ENCODE measurements at places on chromosomes 5 and 9.

DNA sequence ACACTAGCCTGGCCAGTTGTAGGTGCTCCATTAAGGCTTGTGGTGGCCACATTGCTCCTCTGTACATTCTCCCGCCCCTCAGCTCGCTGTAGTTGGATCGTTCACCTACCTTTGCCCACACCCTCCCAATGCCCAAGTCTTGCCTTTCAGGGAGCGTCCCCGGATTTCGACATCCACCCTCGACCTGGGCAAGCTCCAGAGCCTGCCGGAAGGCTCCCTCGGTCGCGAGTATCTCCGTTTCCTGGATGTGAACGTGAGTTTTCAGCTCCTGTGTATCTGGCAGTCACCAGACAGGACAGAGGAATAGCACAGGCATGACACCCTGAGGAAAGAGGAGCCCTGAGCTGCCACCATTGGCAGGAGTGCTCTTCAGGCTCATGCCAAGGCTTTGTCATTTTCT lies 3.0 kb downstream of the COQ4 start:
- no peak for DNase-seq

- DNase-seq: no peak
Measured at GRCh38 chr5:79417495-79417894, 96.4 kb downstream of the HOMER1 start.

- no peak for DNase-seq
Measured at GRCh38 chr5:142810743-142811290, 40.6 kb downstream of the ARHGAP26 start.

GRCh38 chr5:73446631-73447529 lies 1.7 kb downstream of the FOXD1 start:
- DNase-seq: no peak

DNA sequence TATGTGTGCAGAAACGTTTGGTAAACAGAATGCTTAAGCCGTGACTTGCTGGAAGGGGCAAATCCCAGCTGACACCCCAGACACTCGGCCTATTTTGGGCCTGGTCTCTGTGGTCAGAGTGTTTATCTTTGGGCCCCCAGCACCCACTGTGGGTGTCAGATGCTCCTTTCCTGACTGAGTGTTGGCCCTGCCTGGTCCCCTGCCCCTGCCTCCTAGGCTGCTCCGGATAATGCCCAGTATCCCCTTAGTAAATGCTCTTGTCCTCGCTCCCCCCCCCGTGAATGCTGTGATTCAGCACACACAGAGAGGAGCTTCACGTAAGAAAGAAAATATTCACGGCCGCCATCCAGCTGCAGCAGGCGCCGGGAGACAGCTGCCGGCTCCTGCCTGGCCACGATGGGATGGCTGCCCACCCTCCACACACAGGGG lies 11.3 kb upstream of the ANGPTL2 start:
- peak; percentile 69 for DNase-seq

- no peak for DNase-seq
Measured at GRCh38 chr9:1048811-1049210, 1.3 kb upstream of the DMRT2 start.

DNA sequence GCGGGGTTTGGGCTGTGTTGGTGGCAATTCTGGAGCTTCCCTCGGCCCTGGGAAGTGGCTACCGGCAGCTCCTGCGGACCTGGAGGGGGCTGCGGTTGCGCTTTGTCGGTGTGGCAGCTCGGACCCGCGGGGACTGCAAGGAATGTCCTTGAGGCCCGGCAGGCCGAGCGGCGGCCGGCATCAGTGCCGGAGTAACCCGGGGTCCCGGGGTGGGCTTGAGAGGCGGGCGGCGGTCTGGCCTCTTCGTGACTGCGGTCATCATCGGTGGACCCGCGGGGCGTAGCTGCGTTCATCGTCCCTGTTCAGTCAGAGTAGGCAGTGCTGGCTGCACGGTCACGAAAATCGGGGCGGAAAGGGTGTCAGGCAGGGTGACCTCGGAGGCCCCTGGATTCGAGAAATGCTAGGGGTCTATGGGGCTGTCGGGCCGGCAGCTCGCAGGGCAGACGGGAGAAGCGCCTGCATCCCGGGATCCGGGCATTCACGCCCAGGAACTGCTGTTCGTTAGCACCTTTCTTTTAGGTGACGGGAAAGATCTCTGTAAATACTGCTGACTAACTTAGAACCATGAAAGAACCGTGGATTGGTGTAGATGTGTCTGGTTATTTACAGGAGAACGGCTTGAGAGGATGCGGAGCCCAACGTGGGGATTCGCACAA lies 474 bp downstream of the HMGCR start:
- DNase-seq: no peak

GRCh38 chr5:1431896-1432295 lies 13.3 kb downstream of the SLC6A3 start:
- no peak for DNase-seq

DNA sequence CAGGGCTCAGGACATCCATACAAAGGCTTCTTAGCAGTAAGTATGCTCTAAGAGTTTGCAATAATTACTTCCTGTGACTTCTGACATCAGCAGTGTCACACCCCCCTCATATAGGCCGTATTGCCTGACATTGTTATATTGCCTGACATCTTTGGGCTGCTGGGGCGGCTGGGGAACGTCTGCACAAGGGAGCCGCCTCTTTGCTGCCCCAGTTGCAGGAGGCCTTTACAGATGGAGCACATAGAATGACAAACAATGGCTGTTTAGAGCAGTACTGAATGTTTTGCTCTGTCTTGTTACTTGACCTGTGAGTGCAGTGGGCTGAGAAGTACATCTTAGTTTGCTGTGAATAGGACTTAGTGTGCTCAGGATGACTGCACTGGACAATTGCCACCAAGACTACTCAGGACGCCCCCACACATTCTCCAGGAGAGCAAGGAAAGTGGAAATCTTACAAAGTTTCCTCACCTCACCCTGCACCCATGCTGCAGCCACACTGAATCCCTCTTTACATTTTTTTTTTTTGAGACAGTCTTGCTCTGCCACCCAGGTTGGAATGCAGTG lies 65.4 kb upstream of the SPOCK1 start:
- no peak for DNase-seq

GRCh38 chr5:84688566-84688965 lies 303.9 kb upstream of the EDIL3 start:
- peak; percentile 90 for DNase-seq

DNA sequence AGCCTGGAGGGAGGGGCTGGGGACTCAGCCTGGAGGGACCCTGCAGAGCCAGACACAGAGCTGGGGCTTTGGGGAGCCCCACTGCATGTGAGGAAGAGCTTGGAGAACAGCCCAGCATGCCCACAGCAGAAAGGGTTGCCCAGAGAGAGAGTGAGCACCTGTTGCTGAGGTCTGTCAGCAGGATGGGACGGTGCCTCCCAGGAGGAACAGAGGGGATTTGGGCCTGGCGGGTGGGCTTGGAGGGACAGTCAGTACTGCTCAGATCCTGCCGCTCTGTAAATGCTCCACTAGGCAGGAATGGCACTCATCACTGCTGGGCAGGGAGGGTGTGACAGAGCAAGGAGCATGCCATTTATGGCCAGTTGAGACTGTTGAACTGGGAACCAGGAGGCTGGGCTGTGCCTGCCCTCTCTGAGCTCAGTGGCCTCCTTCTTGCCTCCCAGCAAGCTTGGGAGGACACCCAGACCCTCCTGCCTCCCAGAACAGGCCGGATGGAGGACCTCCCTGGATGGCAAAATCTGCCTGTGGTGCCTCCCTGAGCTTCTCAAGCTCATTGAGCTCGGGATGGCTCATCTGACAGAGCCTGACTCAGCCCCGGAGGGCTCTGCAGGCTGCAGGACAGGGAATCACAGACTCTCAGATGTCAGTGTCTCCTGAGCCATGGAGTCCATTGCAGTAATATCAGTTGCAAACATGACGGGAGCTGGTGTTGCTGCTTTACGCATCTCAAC lies 786 bp upstream of the HRCT1 start:
- DNase-seq: no peak

DNA sequence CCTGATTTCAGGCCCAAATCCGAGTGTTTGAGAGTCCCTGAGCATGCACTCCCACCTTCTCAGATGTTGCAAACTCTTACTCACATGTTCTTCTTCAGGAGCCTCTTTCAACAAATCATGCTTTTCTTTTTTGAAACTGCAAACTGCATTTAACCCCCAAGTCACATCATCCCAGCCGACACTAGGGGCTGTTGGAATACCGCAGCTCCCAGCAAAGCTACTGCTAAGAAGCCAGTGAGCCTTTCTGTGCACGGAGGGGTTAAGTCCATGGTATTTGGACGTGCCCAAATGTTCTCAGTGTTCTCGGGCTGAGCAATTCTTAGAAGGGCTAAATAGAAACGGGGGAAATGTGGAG lies 282.9 kb downstream of the NFIB start:
- DNase-seq: no peak

DNA sequence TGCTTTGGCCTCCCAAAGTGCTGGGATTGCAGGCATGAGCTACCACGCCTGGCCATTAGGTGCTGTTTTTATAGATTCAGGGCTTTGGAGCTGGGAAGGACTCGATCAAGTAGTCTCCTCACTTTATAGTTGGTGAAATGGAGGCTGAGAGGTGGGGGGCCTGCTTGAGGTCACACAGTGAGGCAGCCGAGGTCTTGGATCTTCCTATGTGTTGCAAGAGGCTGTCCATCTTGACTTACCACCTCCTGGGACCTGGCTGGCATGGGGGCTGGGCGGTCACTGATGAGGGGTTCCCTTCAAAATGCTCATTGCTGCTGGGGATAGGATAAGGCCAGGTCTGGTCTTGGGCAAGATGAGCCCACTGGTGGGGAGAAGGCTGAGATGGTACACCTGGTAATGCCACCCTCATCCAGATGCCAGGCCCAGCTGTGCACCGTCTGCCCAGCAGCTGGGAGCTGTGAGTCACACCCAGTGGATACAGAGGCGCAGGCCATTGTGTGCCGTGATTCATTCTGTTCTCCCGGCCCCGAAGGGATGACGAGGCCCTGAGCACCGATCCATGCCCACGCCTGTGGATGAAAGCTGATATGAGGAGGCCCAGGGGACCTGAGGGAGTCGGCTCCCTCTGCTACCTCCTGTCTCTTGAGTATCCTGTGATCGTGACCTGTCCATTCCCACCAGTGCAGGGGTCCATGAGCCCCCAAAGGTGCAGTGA lies 10.5 kb upstream of the NDST1 start:
- DNase-seq: no peak

- DNase-seq: no peak
Measured at GRCh38 chr5:176601901-176602482, 8.0 kb downstream of the GPRIN1 start.

DNA sequence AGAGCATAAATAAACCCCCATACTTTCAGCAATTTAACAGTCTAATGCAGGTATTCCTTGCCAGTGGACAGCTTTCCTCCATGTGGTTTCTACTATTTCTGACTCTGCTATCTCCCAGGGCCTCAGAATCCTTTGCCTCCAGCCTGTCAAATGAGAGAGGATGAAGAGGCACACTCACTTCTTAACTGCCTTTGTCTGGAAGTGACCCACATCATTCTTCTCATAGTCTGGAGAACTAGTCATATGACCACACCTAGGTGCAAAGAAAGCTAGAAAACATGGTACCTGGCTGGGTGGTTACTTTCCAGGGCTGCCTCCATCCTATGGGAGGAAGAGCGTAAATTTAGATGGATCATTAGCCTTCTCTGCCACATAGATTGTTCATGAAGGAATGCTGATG lies 22.5 kb downstream of the PALM2AKAP2 start:
- DNase-seq: no peak

- DNase-seq: no peak
Measured at GRCh38 chr9:124429530-124429867, 14.3 kb upstream of the PSMB7 start.

DNA sequence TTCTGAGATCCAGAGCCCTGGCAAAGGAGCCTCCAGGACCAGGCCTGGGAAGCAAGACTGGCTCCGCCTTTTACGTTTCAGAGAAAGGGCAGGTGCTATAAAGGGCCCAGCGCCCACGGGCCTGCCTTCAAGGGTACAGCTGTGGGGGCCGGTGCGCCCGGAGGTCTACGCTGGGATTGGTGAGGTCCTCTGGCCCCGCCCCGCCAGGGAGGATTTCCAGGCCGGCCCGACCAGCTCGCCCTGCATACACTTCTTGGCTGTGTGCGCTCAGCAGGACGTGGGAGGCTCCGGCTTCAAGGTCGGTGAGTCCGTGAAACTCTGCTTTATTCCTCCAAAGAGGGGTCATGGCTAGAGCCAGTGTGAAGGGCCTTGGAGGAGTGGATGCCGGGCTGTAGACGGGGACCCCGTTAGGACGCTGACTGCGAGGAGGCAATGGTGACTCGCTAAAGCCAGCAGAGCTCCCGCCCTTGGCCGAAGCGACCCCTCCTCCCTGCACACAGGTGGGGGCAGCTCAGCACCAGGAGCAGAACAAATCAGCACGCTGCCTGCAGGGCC lies at the start of gene CKMT2:
Gene CKMT2 (plus strand): TSS at position 243 of the 555 bp plus-strand sequence. CDS start 17,811 bp downstream, outside the sequence.
- DNase-seq: no peak

DNA sequence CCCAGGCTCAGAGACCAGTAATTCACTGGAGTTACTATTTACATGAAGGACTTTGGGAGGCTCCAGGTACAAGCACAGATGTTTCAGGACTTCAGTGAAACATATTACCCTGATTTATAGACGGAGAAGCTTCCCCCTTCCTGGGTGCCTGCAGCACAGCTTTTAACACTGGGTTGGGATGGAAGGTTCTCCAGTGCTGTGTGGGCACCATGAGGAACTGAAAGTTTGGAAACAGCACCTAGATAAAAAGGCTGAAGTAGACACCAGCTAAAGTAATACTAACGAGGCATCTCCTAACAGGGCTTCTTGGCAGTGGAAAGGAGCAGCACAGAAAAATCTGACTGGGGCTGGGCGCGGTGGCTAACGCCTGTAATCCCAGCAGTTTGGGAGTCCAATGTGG lies 70.7 kb downstream of the GCNT1 start:
- DNase-seq: no peak

GRCh38 chr5:111535879-111536549 lies 23.7 kb upstream of the STARD4 start:
- DNase-seq: no peak

- DNase-seq: no peak
Measured at GRCh38 chr9:105151686-105151995, 92.8 kb upstream of the SLC44A1 start.

- no peak for DNase-seq
Measured at GRCh38 chr5:174151599-174152181, 106.2 kb downstream of the NSG2 start.

DNA sequence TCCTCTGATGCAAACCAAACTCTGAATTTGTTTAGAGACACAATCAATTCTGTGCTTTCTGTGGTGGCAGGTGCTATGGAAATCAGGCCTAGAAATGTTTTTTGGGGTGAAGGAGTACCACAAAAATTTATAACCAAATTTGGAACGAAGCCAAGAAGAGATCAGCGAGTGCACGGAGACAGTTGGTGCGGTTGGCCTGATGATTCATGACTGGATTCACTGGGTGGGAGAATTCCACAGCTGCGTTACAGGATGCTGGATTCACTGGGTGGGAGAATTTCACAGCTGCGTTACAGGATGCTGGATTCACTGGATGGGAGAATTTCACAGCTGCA lies 135.6 kb upstream of the IRX4 start:
- no peak for DNase-seq

- no peak for DNase-seq
Measured at GRCh38 chr9:86281593-86282076, 703 bp downstream of the ISCA1 start.

Data from AG04449 (cell line).